Nucleus accumbens (tissue), 56 donors: ENCODE measurements at places on chromosomes 1 and 21.
A peak's percentile ranks its signal among the peaks of the same experiment; 100 is the strongest.

- DNase-seq, result no peak
Measured at GRCh38 chr1:110408488-110408887, 994 bp upstream of the LAMTOR5 start.

- peak; percentile 47 for DNase-seq
Measured at GRCh38 chr1:27872059-27872801, at the start of gene THEMIS2. TSS of gene THEMIS2 (plus strand) at chr1:27872544. CDS start at chr1:27872572, 28 bp downstream.

GRCh38 chr1:121546830-121547591 is 362.2 kb downstream of the SRGAP2C start:
- no peak for DNase-seq

DNA sequence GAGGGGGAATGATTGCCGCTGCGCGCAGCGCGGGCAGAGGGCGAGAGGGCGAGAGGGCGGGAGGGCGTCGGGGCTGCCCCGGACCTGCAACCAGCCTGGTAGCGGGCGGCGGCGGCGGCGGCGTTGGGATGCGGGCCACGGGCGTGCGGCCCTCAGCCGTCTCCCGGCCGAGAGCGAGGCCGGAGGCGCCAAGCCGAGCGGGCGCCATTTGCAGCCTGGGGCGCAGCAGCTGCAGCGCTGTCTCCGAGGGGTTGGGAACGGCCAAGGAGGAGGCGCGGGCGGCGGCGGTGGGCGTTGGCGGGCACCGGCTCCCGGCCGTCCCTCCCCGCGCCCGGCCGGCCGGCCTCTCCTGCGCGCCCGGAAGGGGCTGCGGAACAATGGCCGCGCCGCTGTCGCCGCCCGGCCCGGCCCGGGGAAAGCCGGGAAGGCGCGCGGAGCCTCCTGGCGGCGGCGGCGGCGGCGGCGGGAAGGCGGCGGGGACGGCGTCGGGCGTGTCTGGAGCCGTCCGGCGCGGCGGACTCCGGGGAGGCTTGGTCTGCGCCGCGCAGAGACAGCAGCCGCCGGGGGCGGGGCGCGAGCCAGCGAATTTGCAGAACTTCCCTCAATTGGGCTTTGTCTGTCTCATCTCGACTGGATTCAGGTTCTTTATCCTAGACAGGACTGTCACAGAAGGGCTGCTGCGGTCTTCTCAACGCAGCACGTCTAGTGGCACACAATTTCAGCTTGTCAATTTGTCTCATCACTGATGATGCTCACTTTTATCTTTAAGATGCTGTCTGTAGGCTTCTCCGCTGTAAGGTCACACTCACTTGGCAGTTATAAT is 35.7 kb downstream of the ZBTB8B start:
- peak; percentile 42 for DNase-seq

DNA sequence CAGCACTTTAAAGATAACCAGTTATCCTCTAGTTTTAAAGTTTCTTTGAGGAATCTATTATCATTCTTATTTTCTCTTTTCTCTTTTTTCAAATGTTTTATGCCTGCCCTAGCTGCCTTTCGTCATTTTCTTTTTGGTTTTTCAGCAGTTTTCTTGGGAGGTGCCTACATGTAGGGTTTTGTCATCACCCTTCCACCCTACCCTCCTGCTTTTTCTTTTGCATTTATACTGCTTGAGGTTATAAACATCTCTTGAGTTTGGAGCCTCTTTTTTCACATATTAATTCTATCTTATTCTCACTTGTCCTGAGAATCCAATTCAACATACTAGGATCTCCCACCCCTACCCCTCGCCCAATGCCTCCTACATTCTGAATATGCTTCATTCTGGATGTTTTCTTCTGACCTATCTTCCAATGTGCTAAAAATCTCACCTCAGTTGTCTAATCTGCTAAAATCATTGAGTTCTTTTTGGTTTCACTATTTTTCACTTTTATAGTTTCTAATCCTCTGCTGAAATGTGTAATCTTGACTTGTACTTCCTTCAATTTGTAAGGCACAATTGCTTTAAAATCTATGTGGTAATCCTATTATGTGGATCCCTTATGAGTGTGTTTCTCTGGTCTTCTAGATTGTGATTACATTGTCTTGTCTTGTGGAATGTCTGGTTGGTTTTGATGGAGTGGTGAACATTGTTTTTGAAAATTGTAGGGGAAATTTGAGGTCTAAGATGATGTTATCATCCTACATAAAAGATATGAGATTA is 38.7 kb downstream of the MIA3 start:
- no peak for DNase-seq
